ENCODE measurements at places on chromosomes 1 and 21.

GRCh38 chr21:33375101-33375644 is 28.0 kb upstream of the IFNGR2 start:
- no peak for DNase-seq

- no peak for DNase-seq
Observed at GRCh38 chr1:179921472-179921871, 33.1 kb upstream of the CEP350 start.

- no peak for DNase-seq
Observed at GRCh38 chr1:244242446-244242845, 191.4 kb downstream of the ZBTB18 start.

DNA sequence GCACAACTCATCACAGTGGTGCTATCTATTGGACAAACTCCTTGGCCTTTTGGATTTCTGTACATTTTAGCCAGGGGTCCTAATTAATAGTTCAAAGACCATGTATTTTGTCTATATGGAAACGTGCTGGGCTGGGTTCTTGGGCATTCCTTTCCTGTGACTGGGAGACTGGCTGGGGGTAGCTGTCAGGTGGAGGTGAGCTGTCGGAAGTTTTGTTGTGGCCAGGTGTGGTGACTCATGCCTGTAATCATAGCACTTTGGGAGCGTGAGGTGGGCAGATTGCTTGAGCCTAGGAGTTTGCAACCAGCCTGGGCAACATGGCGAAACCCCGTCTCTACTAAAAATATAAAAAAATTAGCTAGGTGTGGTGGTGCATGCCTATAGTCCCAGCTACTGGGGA is 392.4 kb downstream of the RPS6KC1 start:
- DNase-seq = no peak

DNA sequence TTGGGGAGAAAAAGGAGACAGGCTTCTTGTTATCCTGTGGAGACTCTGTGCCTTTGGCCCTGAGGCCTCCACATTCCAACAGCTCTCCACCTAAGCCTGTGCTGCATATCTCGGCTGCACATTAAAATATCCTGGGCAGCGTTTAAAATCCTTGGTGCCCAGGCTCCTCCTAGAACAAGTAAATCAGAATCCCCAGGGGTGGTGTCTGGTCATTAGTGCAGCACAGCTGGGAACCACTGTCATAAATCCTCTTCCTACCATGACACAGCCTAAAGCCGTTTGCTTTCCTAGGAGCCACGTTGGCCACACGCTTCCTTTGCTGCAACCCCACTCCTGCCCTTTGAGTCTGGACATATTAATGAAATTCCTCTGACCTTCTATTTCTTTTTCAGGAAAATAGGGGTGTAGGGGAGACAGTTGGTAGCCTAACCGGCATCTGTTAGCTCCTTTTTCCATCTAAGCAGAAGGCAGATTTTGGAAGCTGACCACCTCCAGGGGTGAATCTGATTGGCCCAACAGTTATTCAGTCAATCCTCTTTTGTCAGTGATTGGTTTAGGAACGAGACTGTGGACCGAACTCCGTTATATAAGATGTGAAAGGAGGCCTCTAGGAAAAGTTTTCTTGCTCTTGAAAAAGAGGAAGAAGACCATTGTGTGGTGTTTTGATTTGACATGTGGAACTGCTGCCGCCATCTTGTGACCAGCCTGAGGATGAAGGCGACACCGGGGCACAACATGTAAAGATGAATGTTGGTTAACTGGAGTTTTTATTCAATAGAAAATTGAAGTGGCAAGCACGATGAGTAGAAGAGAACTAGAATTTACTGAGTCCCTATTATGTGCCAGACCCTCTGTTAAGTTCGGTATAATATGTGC is 41.9 kb downstream of the JUN start:
- DNase-seq = no peak

GRCh38 chr1:113812661-113813135 is 422 bp upstream of the RSBN1 start:
- no peak for DNase-seq

DNA sequence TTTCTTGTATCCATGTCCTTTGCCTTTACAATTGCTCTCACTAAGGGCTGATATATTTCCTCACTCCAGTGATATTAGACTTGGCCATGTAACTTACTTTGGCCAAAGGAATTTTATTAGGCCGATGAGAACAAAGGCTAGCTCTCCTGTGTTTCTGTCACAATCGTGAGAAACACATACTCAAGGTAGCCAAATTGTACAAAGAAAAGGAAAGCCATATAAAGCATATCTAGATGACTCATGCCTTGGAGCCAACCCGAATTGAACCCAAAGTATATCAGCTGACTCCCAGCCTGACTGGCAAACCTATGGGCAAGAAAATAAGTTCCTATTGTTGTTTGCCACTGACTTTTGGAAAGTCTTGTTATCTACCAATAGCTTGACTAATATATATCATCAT is 371.7 kb upstream of the LRRC7 start:
- no peak for DNase-seq

GRCh38 chr21:22277341-22277740 is 1279.1 kb downstream of the NCAM2 start:
- no peak for DNase-seq

DNA sequence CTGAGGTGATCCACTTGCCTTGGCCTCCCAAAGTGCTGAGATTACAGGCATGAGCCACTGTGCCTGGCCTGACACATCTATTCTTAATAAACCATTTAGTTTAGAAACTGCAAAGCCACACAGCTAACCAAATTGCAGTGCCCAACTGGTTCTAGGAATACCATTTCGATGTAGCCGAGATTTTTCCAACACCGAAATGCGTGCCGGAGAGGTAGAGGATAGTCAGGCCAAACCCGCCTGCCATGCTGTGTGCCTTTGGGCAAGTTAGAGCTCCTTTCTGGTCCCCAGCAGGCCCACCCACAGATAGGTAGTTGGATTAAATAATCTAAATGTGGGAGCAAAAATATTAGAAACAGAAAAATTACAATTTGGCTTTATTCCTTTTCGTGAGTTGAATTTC is 254.4 kb downstream of the FOXD2 start:
- DNase-seq = no peak

GRCh38 chr1:51237351-51238033 is 1.4 kb downstream of the RNF11 start:
- no peak for DNase-seq

GRCh38 chr1:174204697-174205308 is 45.5 kb downstream of the RABGAP1L start:
- DNase-seq = no peak

DNA sequence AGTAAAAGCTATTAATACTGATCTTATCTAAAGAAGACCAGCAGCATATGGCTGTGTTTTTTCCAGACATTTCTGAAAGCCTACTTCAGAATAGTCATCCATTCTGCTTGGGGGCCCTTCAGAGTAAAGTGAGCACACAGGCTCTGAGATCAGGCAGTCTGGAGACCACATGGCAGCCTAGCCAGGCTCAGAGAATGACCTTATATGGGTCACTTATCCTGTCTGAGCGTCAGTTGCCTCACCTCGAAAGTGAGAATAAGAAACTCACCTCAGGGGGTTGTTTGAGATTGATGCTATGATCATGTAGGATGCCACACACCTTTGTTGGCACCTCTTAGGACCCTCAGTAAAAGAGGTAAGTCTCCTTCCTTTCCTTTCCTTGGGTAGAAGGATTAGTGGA is 270.4 kb downstream of the GRIK1 start:
- no peak for DNase-seq

DNA sequence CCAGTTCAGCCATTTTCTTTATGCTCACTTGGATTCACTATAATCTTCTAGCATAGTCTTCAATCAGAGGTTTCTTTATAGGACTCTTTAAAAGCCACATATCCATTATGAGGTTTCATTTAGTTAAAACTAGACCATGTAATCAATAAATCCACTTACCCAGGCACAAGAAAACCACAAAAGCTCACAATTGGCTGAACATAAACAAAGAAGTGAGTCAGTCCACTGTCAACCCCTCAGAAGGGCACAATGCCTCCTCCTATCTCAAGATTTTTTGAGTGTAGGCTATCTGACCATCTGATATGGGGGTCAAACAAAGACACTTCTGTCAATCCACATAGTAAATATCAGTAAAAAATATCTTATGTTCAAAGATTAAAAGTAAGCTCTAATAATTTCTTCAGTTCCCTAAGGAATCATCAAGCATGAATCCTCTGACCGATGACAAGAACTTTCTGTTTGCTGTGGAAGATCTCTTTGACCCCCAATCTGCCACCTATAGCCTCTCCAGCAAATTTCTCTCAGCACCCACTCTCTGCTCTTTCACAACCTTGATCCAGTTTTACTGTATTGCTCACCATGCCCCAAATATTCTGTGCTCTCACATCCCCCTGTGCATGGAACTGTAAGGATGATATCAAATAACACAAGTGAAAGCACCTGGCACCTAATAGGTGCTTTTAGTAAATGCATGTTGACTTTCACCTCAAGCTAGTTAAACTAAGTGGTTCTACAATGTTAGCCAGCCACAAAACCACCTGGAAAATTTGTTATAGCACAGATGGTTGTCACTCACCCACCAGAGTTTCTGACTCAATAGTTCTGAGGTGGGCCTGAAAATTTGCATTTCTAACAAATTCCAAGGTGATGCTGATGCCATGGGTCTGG is 16.7 kb downstream of the RAB3B start:
- no peak for DNase-seq

GRCh38 chr1:245225322-245226202 is 70.8 kb downstream of the KIF26B start:
- no peak for DNase-seq

DNA sequence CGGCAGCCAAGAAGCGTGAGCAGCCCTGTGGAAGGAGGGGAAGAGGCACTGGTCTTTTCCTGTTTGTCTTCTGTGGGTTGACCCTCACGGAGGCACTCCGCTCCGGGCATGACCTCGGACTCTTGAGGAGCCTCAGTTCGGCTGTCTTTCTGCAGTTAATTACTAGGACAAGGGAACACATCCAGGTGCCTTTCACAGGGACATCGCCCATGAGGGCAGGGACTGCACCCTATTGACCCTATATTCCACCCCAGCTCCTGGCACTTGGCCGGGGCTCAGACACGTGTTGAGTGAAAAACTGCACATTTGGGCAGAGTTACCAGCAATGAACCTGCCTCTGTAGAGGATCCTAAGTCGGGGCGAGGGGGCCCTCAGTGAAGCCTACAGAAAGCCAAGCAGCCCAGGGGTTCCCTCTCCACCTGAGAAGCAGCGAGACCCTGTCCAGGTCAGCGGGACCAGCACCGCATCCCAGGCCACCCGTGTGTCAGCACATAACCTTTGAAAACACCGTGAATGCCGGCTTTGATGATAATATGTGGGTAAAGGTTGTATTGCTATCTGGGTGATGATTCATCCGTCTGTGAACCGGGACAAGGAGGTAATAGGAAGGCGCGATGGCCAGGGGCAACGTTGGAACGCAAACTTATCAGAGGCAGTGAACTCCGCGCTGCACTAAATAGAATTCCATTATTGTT is 161.4 kb upstream of the ARHGEF16 start:
- no peak for DNase-seq

GRCh38 chr1:22388671-22389450 is 62.8 kb upstream of the ZBTB40 start:
- no peak for DNase-seq

- no peak for DNase-seq
Observed at GRCh38 chr1:67078291-67078690, 24.3 kb upstream of the SLC35D1 start.
